ENCODE measurements at places on chromosomes 11 and 22. TPM values are rescaled to one million over a fixed set of nuclear protein-coding genes. Genes with fewer than 3 reads are reported as not detected.

GRCh38 chr22:43537019-43537585 is 125.3 kb downstream of the MPPED1 start:
- DNase-seq: no peak

- DNase-seq: no peak
These were observed 126.5 kb downstream of the SPATA19 start for GRCh38 chr11:133718831-133719230.

DNA sequence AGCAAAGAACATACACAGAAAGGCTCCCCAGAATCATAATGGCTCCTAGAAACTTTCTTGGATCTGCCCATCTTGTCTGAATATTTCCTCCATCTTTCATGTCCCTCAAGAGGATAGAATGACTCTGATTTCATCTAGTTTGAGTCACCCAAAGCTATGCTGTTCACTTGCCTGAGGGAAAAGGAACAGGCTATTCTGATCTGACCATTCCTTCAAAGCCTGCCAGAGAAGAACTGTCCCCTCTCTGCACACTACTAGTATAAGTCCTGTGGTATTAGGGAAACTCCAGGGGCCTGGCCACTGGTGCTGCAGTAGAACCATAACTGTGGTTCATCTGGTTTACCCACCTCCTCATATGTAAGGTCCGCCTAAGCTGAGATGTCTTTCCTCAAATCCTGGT is 2.4 kb upstream of the PATE1 start:
- peak; percentile 8 for DNase-seq

SCN4B gene
- 26.1 TPM for total RNA-seq

DUSP8 gene
- total RNA-seq: 3.5 TPM
